ENCODE measurements at places on chromosomes 2 and 18. TPM values are rescaled to one million over a fixed set of nuclear protein-coding genes. Genes with fewer than 3 reads are reported as not detected.

DNA sequence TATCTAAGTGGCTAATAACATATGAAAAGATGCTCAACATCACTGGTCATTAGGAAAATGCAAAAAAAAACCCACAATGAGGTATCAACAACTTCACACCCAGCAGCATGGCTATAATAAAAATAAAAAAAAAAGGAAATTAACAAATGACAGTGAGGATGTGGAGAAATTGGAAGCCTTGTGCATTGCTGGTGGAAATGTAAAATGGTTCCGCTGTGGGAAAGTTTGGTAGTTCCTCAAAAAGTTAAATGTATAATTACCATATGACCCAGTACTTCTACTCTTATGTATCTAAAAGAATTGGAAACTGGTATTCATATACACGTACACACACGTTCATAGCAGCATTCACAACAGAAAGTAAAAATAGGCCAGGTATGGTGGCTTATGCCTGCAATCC is 15.5 kb upstream of the CACNB4 start:
- DNase-seq, result no peak
- no peaks in the 10 kb centered on the region for H3K27me3 ChIP-seq
- no peak overlapping the region for H3K4me3 ChIP-seq
- no peaks in the 10 kb centered on the region for H3K4me1 ChIP-seq
- no peak overlapping the region for H3K27ac ChIP-seq

DNA sequence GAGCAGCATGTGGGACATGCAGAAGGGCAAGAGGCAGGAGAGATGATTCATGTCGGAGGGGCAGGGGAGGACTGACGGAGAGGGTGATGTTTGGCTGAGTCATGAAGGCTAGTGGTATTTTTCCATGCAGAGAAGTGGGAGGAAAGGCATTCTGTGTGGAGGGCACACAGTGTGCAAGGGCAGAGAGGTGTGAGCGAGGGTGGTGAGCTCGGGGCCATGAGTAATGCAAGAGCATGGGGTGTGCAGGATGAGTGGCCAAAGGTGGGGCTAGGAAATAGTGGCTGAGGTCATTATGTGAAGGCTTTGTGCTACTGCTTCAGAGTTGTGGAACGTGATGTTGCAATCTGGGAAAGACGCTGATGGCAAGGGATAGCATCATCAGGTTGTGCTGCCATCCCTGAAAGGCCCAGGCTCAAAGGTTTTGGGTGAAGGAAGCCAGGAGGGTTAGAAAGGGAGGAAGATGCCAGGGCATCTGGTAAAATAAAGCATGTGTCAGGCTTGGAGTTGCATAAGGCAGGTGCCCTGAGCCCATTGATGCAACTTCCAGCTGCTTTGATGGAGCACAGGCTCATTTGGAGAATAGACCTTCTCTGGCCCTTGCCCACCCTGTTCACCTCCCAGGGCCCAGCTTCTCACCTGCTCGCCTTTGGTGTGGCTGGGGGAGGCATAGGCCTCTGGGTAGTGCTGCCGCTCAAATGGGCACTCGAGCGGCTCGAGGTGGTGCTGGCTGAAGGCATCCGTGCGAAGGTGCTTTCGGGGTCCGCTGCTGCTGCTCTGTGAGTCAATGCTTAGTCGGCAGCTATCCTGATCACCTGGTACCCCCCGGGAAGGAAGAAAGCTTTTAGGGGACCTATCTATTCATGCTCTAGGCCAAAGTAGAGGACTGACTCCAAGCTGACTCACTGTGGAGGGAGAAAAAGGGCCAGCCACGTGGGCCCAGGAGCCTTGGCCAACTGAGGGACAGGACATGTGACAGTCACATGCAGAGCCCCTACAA is 37.5 kb downstream of the PAX8 start:
- DNase-seq, result no peak
- no peaks in the 10 kb centered on the region for H3K27me3 ChIP-seq
- H3K27ac ChIP-seq, result no peak overlapping the region
- no peaks in the 10 kb centered on the region for H3K36me3 ChIP-seq
- no peak overlapping the region for H3K4me3 ChIP-seq

GRCh38 chr18:5973099-5973498 is 77.8 kb upstream of the TMEM200C start:
- no peak for DNase-seq
- no peaks in the 10 kb centered on the region for H3K36me3 ChIP-seq
- no peaks in the 10 kb centered on the region for H3K27me3 ChIP-seq
- H3K4me3 ChIP-seq, result no peak overlapping the region

GRCh38 chr2:60104514-60105505 is 448.6 kb downstream of the BCL11A start:
- H3K27me3 ChIP-seq, result no peaks in the 10 kb centered on the region
- DNase-seq, result no peak
- no peaks in the 10 kb centered on the region for H3K4me1 ChIP-seq
- H3K27ac ChIP-seq, result no peak overlapping the region
- H3K4me3 ChIP-seq, result no peak overlapping the region

The AQP12B gene
- total RNA-seq, result not detected

GRCh38 chr2:203532957-203533658 is 2.0 kb downstream of the RAPH1 start:
- H3K36me3 ChIP-seq, result no peaks in the 10 kb centered on the region
- H3K4me3 ChIP-seq, result peak overlapping the region; percentile 49
- DNase-seq, result no peak
- peaks cover 11% of the 10 kb centered on the region for H3K4me1 ChIP-seq
- H3K27ac ChIP-seq, result no peak overlapping the region

DNA sequence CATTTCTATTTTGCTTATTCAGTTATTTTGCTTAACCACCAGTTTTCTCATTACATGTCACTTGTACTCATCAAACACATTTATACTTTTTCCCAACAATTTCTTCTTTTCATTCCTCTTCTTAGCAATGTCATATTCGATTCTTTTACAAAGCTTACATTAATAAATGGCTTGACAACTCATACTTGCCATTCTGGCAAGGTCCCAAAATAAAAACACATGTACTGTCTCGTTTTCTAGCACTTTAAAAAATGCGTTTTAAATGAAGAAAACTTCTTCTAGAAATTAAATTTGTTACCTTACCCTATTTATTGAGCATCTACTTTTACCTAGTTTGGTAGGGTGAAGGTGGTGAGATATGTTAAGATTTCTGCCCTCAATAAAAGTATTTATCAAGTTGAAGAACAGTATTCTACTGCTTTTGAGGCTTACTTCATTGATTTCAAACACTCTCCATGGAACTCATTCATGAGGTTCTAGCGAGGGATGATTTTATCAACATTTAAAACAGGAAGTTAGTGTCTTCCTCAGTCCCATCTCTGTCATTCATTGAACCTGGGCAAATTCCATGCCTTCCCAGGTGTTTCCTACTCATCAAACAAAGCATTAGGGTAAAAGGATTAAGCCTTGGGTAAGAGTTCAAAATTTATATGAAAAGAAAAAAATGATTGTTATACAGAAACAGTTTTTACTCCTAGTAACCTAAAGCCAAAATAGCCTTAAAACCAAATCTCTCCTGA is 52.6 kb downstream of the CALCRL start:
- DNase-seq, result no peak
- H3K27ac ChIP-seq, result no peak overlapping the region
- H3K4me3 ChIP-seq, result no peak overlapping the region
- H3K27me3 ChIP-seq, result no peaks in the 10 kb centered on the region

DNA sequence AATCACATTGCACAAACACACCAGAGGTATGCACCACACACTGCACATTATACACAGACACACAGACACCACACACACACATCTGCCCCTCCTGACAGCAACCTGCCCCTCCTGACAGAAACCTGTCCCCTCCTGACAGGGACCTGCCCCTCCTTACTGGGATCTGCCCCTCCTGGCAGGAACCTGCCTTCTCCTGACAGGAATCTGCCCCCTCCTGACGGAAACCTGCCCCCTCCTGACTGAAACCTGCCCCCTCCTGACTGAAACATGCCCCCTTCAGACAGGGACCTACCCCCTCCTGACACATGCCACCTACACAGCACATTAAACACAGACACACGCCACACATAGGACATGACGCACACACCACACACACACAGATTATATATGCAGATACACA is 88.9 kb downstream of the PXDN start:
- H3K4me3 ChIP-seq, result no peak overlapping the region
- no peak overlapping the region for H3K27ac ChIP-seq
- H3K4me1 ChIP-seq, result no peaks in the 10 kb centered on the region
- H3K36me3 ChIP-seq, result no peaks in the 10 kb centered on the region

- DNase-seq, result no peak
- no peaks in the 10 kb centered on the region for H3K36me3 ChIP-seq
- H3K27me3 ChIP-seq, result no peaks in the 10 kb centered on the region
- no peak overlapping the region for H3K4me3 ChIP-seq
Observed at GRCh38 chr18:4908328-4908727, 288.7 kb downstream of the AKAIN1 start.

DNA sequence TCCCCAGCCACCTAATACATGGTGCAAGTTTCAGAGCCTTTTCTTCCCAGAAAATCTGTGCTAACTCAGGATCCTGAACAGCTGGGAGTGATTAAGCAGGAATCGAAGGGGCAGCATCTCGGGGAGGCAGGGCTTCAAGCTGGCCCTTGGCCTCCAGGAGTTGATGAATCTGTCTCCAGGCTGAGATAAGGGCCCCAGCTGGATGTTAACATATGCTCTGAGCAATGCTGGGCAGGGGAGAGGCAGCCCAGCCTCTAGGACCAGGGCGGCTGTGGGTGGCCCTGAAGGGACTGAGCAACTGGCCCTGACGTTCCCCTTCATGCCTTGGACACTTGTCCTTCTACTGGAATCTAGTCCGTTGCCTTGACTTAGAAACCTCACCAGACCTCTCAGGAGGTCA is 84.1 kb upstream of the EPC2 start:
- H3K4me3 ChIP-seq, result no peak overlapping the region
- no peaks in the 10 kb centered on the region for H3K36me3 ChIP-seq
- H3K27ac ChIP-seq, result no peak overlapping the region

DNA sequence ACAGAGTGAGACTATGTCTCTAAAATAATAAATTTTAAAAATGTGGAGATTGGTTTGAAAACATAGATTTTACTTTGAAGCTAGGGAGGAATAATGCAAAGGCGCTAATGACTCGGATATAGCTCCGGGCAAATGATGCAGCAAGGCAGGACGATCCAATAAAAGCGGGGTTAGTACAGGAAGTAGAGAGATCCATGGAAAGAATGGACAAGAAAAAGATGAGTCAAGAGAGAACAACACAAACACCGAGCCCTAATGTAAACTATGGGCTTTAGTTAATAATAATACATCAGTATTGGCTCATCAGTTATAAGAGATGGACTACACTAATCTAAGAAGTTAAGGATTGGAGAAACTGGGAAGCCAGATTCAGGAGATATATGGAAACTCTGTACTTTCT is 74.5 kb downstream of the QPCT start:
- H3K4me1 ChIP-seq, result peaks cover 3% of the 10 kb centered on the region
- H3K4me3 ChIP-seq, result no peak overlapping the region
- H3K36me3 ChIP-seq, result no peaks in the 10 kb centered on the region
- H3K27ac ChIP-seq, result no peak overlapping the region

- DNase-seq, result no peak
- no peaks in the 10 kb centered on the region for H3K36me3 ChIP-seq
- H3K4me3 ChIP-seq, result no peak overlapping the region
- no peaks in the 10 kb centered on the region for H3K4me1 ChIP-seq
- no peak overlapping the region for H3K27ac ChIP-seq
- no peaks in the 10 kb centered on the region for H3K27me3 ChIP-seq
Observed at GRCh38 chr2:25698752-25699151, 25.4 kb upstream of the DTNB start.

The STRN gene
- total RNA-seq, result 28.3 TPM

The RIT2 gene
- not detected for total RNA-seq

The KCNG2 gene
- total RNA-seq, result not detected

DNA sequence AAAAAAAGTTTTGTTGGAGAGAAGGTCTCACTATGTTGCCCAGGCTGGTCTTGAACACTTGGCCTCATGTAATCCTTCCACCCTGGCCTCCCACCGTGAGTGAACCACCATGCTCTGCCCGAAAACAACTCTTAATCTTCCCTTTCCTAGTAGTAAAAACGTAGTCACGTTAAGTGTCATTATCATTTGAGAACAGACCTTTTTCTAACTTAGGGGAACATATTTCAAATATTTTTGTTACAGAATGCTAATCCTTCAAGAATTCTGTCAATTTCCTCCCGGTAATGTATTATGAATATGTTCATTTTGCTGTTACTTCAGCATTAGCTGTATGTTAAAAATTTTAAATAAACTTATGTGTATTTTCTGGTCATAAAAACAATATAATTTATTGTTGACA is 49.7 kb downstream of the MTA3 start:
- no peaks in the 10 kb centered on the region for H3K36me3 ChIP-seq
- no peaks in the 10 kb centered on the region for H3K27me3 ChIP-seq
- DNase-seq, result no peak
- H3K4me3 ChIP-seq, result no peak overlapping the region
- no peaks in the 10 kb centered on the region for H3K4me1 ChIP-seq

DNA sequence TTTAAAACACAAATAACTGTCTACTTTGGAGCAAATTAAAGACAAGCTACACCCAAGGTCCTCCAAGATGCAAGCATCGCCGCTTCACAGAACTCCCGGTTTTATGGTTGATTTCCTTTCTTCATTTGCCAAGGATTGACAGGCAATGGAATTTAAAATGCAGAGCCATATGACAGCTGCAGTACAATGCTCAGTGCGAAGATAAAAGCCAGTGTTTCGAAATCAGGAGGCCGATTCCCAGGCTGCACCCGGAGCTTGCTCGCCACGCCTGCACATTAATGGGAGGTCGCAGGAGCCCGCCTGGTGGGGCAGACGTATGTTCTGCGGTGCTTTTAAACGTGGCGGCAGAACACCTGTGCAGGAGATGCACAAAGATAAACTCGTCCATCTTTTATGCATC is 727.6 kb upstream of the SOX11 start:
- no peaks in the 10 kb centered on the region for H3K4me1 ChIP-seq
- no peak overlapping the region for H3K4me3 ChIP-seq
- H3K27me3 ChIP-seq, result no peaks in the 10 kb centered on the region
- no peak for DNase-seq
- no peak overlapping the region for H3K27ac ChIP-seq

DNA sequence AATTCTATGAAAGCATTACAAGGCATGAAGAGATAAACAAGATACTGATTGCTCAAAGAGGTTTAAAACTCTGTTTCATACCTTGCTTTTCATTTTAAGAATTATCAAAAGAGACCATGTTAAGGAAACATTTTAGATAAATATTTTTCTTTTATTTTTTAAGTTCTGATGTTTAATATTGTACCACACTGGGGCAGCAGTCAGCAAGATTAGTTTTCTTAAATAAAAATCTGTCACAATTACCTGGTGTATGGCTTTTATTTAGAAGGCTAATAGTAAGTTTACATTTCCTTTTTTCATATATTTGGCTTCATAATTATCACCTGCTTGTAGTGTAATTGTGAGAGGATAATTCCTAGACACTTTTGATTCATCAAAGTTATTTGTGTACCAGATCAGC is 46.4 kb downstream of the ZNF804A start:
- H3K4me1 ChIP-seq, result no peaks in the 10 kb centered on the region
- no peaks in the 10 kb centered on the region for H3K36me3 ChIP-seq
- no peak for DNase-seq
- H3K4me3 ChIP-seq, result no peak overlapping the region
- no peak overlapping the region for H3K27ac ChIP-seq
- no peaks in the 10 kb centered on the region for H3K27me3 ChIP-seq

GRCh38 chr2:178109813-178110212 is 2.4 kb upstream of the RBM45 start:
- no peaks in the 10 kb centered on the region for H3K36me3 ChIP-seq
- peaks cover 15% of the 10 kb centered on the region for H3K4me1 ChIP-seq
- H3K4me3 ChIP-seq, result no peak overlapping the region
- peak; percentile 15 for DNase-seq
- H3K27ac ChIP-seq, result no peak overlapping the region

- no peaks in the 10 kb centered on the region for H3K36me3 ChIP-seq
- no peak overlapping the region for H3K27ac ChIP-seq
- no peak overlapping the region for H3K4me3 ChIP-seq
- DNase-seq, result no peak
- H3K4me1 ChIP-seq, result no peaks in the 10 kb centered on the region
- no peaks in the 10 kb centered on the region for H3K27me3 ChIP-seq
Observed at GRCh38 chr18:80225685-80226084, 21.6 kb downstream of the PARD6G start.

Data from CD8-positive, alpha-beta memory T cell (primary cell).